ENCODE measurements at places on chromosomes 12 and 14. TPM values are rescaled to one million over a fixed set of nuclear protein-coding genes. Genes with fewer than 3 reads are reported as not detected.

- no peak overlapping the region for H3K4me3 ChIP-seq
- H3K4me1 ChIP-seq: no peaks in the 10 kb centered on the region
- peak overlapping the region; percentile 2 for H3K27ac ChIP-seq
- no peaks in the 10 kb centered on the region for H3K27me3 ChIP-seq
- H3K36me3 ChIP-seq: peaks cover 29% of the 10 kb centered on the region
- DNase-seq: no peak
These were observed 12.5 kb downstream of the PGAM5 start for GRCh38 chr12:132723015-132723763.

DNA sequence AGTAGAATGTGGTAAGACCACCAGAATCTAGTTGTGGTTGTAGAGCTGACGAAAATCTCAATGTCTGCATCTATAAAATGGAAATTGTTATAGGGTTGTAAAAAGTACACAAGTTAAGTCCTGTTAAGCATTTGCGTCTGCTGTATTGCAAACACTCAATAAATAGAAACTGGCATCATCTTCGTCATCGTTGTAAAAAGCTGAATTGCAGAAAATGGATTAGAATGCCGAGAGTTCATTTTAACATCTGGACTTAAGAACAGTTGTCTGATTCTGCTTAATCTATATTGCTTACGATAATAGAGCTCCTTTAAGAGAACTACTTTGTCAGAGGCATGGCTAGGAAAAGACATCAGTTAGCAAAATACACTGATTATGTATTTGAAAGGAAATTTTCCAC lies 33.2 kb downstream of the KCNMB4 start:
- no peak overlapping the region for H3K27ac ChIP-seq
- H3K36me3 ChIP-seq: peaks cover 12% of the 10 kb centered on the region
- no peaks in the 10 kb centered on the region for H3K4me1 ChIP-seq
- DNase-seq: no peak
- no peaks in the 10 kb centered on the region for H3K27me3 ChIP-seq
- no peak overlapping the region for H3K4me3 ChIP-seq

Gene TMEM253
- 1.4 TPM for total RNA-seq

DNA sequence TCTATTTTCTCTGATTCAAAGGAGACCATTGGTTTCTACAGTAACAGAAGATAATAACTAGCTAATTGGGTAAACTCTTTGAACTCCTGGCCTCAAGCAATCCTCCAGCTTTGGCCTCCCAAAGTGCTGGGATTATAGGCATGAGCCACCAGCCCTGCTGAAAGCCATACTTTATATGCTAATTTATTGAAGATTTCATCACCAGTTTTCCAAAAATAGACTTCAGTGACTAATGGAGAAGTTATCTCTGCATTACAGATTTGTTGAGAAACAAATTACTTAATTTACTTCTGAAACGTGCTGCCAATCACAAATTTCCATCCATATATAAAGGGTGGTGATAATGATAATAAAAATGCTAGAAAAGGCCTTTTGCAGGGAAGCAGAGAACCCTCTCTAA lies 1758.1 kb upstream of the SEL1L start:
- H3K27ac ChIP-seq: no peak overlapping the region
- H3K4me1 ChIP-seq: peaks cover 6% of the 10 kb centered on the region
- H3K27me3 ChIP-seq: no peaks in the 10 kb centered on the region
- no peaks in the 10 kb centered on the region for H3K36me3 ChIP-seq
- DNase-seq: no peak
- H3K4me3 ChIP-seq: no peak overlapping the region

DNA sequence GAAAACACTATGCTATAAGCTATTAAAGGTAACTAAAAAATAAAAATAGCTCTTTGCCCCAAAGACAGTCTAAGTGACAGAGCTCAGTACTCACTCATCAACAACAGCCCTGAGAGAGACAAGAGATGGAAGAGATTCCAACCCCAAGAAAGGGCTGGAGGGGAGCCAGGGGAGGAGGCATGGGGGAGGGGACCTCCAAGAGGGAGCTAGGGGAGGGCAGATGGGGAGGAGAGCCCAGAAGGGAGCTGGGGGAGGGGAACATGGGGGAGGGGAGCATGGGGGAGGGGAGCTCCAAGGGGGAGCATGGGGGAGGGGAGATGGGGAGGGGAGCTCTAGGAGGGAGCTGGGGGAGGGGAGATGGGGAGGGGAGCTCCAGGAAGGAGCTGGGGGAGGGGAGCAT lies 7.7 kb downstream of the SSH1 start:
- H3K27me3 ChIP-seq: no peaks in the 10 kb centered on the region
- H3K27ac ChIP-seq: no peak overlapping the region
- H3K4me3 ChIP-seq: no peak overlapping the region
- peaks cover 14% of the 10 kb centered on the region for H3K4me1 ChIP-seq
- H3K36me3 ChIP-seq: peaks cover 39% of the 10 kb centered on the region

- H3K36me3 ChIP-seq: peaks cover 3% of the 10 kb centered on the region
- no peaks in the 10 kb centered on the region for H3K4me1 ChIP-seq
- H3K4me3 ChIP-seq: no peak overlapping the region
- DNase-seq: no peak
- H3K27ac ChIP-seq: no peak overlapping the region
These were observed 133.7 kb downstream of the TMEM30B start for GRCh38 chr14:61147381-61147821.

Gene NYNRIN
- 38.3 TPM for total RNA-seq

Gene COX14
- total RNA-seq: 25.1 TPM

Gene TUBA1C
- total RNA-seq: 128 TPM

DNA sequence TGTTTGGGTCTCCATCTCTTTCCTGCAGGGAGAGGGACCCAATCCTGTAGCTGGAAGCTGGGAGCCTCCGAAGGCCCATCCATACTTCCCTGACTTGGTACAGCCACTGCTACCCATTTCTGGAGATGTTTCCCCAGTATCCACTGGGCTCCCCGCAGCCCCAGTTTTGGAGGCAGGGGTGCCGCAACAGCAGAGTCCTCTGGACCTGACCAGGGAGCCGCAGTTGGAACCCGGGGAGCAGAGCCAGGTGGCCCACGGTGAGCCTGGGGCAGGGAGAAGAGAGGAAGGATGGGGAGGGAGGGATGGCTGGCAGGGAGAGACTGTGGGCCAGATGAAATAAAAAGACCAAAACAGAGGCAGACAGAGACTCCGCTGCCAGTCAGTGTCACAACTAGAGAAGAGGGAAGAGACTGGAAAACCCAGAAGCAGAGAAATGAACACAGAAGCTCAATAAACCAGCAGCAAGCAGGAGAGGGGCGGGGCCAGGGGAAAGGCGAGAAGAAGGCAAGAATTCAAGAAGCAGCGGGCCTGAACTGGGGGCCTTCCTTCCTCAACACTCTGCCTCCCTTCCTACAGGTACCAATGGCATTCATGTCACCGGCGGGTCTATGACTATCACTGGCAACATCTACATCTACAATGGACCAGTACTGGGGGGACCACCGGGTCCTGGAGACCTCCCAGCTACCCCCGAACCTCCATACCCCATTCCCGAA lies 6.3 kb downstream of the LTBR start:
- no peak overlapping the region for H3K4me3 ChIP-seq
- no peak for DNase-seq
- no peak overlapping the region for H3K27ac ChIP-seq
- peaks cover 2% of the 10 kb centered on the region for H3K36me3 ChIP-seq
